ENCODE measurements at places on chromosomes 11 and 22. TPM values are rescaled to one million over a fixed set of nuclear protein-coding genes. Genes with fewer than 3 reads are reported as not detected.

DNA sequence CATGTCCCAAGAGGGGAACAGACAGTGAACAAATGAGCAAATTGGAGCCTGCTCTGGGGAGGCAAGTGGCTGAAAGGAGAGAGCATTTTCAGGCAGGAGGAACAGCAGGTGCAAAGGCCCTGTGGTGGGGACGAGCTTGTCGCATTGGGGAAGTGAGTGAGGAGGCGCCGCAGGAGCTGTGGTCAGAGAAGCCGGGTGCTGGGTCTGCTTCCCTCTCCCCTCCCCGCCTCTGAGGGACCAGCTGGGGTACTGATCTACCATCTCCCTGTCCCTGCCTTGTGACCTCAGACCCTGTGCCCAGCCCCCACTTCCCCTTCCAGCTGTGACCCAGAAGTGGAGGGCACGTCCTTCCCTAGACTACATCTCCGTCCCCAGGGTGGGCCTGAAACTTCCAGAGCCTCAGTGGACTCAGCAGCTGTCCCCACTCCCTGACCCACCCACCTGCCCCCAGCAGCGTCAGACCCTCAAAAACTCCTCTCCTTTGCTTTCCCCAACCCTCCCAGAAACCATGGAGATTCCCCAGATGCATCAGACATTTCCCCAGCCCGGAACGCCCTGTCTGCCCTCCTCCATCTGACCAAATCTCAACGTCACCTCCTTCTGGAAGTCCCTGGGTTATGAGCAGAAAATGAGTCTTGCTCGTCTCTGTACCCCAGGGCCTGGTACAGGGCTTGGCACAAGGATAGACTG is 19.7 kb upstream of the PDGFB start:
- no peak for DNase-seq

DNA sequence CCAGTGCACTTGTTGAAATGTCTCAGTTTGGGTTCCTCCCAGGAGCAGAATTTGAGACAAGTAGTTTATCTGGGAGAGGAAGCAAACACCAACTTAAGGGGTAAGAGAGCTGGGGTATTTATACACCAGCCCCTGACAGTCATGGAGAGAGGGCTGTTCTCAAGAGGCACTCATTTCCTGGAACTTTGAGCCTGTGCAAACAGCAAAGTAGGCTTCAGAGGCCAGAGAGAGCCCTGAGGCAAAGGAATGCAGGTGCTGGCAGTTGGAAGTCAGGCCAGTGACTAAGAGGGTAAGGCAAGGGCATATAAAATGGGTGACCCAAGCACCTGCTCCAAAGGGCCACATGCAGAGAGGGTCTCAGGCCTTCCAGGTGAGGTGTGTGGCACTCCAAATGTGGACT is 16.1 kb downstream of the MS4A18 start:
- DNase-seq, result no peak

DNA sequence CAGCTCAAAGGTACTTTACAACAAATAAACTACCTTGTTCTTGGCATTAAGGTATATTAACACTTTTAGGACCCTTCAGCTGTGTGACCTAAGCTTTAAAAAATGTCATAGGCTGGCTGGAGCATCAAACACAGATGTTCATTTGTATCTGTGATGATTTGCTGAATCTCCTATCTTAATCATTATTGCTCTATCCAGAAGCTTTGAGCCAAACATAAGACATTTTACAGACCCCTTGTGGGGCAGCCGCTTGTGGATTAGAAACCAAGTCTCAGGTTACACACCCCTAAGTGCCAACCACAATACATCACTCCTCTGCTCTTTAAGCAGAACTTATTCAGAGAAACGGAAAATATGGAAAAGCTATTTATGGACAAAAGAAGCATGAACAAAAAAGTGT is 394.2 kb upstream of the CCDC90B start:
- no peak for DNase-seq

The APOA4 gene
- not detected for total RNA-seq

Data from foreskin keratinocyte (primary cell).